ENCODE measurements at places on chromosomes 7 and 10. TPM values are rescaled to one million over a fixed set of nuclear protein-coding genes. Genes with fewer than 3 reads are reported as not detected.

OR2A42 gene
- not detected for total RNA-seq

RPEL1 gene
- total RNA-seq = under 0.01 TPM

TWIST1 gene
- total RNA-seq = 18.6 TPM

PCLO gene
- total RNA-seq = under 0.01 TPM

MTURN gene
- 7.8 TPM for total RNA-seq

SLC25A28 gene
- total RNA-seq = 9.2 TPM

ZNF786 gene
- total RNA-seq = 5.8 TPM

CABCOCO1 gene
- 0.18 TPM for total RNA-seq

MYL10 gene
- not detected for total RNA-seq

GARS1 gene
- total RNA-seq = 105 TPM

STK32C gene
- total RNA-seq = 5.0 TPM

ZDHHC4 gene
- 40.0 TPM for total RNA-seq

CALHM3 gene
- total RNA-seq = not detected

DDC gene
- not detected for total RNA-seq

ACADSB gene
- 10.6 TPM for total RNA-seq

MRLN gene
- not detected for total RNA-seq

FZD8 gene
- 3.6 TPM for total RNA-seq

XRCC2 gene
- 5.6 TPM for total RNA-seq

HTR5A gene
- total RNA-seq = not detected

CFAP46 gene
- total RNA-seq = 1.7 TPM

AUTS2 gene
- 1.4 TPM for total RNA-seq

EFCAB10 gene
- total RNA-seq = not detected

GDF2 gene
- not detected for total RNA-seq

TMEM213 gene
- not detected for total RNA-seq

CHAT gene
- not detected for total RNA-seq

GALNT17 gene
- not detected for total RNA-seq

ASZ1 gene
- not detected for total RNA-seq

GHRHR gene
- not detected for total RNA-seq

TMEM270 gene
- total RNA-seq = not detected

REPIN1 gene
- total RNA-seq = 20.6 TPM

GIMAP1 gene
- total RNA-seq = not detected

PCGF6 gene
- 10.0 TPM for total RNA-seq

DENND2A gene
- 7.8 TPM for total RNA-seq

NOS3 gene
- 0.28 TPM for total RNA-seq

ESYT2 gene
- total RNA-seq = 64.4 TPM

CYP2W1 gene
- total RNA-seq = not detected

PLEKHS1 gene
- not detected for total RNA-seq

SORCS1 gene
- total RNA-seq = not detected

MOSPD3 gene
- total RNA-seq = 2.2 TPM

ZNF239 gene
- total RNA-seq = 12.7 TPM

SHH gene
- total RNA-seq = not detected

SPDYE2 gene
- not detected for total RNA-seq

C10orf67 gene
- 0.18 TPM for total RNA-seq
